ENCODE measurements at places on chromosomes 13 and 19. TPM values are rescaled to one million over a fixed set of nuclear protein-coding genes. Genes with fewer than 3 reads are reported as not detected.

- DNase-seq, result peak; percentile 27
Measured at GRCh38 chr13:80010286-80010831, 330.6 kb downstream of the SPRY2 start.

- DNase-seq, result no peak
Measured at GRCh38 chr13:112058941-112059340, 8.0 kb upstream of the SOX1 start.

The SMIM44 gene
- not detected for total RNA-seq

GRCh38 chr19:14941189-14941588 lies at the start of gene OR7C2:
Gene OR7C2, plus strand, starts transcription at chr19:14941489. Its CDS starts 0 bp downstream, at chr19:14941489.
- no peak for DNase-seq

- DNase-seq, result peak; percentile 47
Measured at GRCh38 chr13:35723053-35723461, 246.6 kb upstream of the MAB21L1 start.

The TEAD2 gene
- 42.0 TPM for total RNA-seq

DNA sequence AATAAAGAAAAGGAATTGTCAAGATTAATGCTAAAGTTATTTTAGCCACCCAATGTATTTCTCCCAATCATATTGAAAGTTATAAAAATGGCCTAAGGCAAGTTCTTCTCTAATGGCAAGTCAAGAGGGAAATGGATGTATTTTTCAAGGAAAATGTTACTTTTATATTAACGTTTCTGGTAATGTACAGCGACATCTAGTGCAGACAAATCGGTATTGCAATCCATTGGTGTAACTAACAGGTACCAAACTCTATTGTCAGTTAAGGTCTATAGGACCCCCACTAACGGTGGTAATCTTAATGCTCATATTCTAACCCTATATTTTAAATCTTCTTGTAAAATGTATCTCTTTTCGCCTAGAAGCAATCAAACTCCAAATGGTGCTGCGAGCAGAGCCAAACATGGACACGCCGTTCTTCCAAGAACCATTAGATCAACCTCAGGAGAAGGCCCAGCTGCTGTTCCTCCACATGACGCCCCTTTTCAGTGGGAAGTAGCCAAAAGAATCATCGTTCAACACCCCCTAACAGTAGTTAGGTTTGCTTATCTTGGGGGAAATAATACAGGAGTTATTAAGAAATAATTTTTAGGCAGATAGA lies 98.5 kb upstream of the PABPC3 start:
- peak; percentile 48 for DNase-seq

The GIPC3 gene
- not detected for total RNA-seq

Measured in stomach (tissue), 19 donors.